ENCODE measurements at places on chromosomes 2 and 18. TPM values are rescaled to one million over a fixed set of nuclear protein-coding genes. Genes with fewer than 3 reads are reported as not detected.

DNA sequence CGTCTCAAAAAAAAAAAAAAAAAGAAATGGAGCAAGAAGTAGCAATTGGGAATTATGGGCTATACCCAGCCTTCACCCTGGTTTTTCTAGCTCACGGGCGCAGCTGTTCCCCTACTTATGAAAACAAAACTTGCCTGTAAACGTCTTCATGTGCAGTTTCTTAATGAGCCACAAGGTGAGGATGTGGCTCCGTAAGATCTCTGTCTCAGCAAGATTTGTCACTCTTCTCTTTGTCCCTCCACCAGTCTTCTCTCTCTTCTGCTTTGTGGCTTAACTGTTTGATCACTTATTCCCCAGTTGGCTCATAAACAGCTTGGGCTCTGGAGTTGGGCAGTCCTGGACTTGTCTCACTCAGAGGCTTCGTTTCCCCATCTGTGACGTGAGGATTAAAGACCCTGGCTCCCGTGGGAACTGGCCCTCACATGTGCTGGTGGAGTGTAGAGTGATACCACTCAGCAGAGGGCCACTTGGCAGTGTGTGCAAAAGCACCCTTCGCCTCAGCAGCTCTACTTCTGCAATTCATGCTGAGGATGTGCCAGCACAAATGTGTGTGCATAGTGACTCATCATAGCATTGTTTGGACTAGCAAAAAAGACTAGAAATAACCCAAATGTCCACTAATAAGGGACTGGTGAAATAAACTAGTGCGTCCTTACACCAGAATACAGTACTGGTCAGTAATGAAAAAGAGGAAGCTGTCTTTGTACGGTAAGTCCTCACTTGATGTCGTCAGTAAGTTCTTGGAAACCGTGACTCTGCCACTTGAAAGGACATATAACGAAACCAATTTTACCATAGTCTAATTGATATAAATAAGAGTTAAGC lies 8.7 kb downstream of the CEP68 start:
- no peak for DNase-seq
- no peaks in the 10 kb centered on the region for H3K27me3 ChIP-seq
- no peaks in the 10 kb centered on the region for H3K36me3 ChIP-seq

GRCh38 chr2:48965204-48965603 lies 189.1 kb downstream of the FSHR start:
- H3K27me3 ChIP-seq: no peaks in the 10 kb centered on the region
- no peaks in the 10 kb centered on the region for H3K36me3 ChIP-seq
- no peak overlapping the region for H3K27ac ChIP-seq

GRCh38 chr2:99088017-99088416 lies 53.5 kb upstream of the C2orf15 start:
- H3K4me3 ChIP-seq: no peak overlapping the region
- DNase-seq: no peak
- H3K27me3 ChIP-seq: no peaks in the 10 kb centered on the region
- no peak overlapping the region for H3K27ac ChIP-seq
- H3K36me3 ChIP-seq: no peaks in the 10 kb centered on the region

DNA sequence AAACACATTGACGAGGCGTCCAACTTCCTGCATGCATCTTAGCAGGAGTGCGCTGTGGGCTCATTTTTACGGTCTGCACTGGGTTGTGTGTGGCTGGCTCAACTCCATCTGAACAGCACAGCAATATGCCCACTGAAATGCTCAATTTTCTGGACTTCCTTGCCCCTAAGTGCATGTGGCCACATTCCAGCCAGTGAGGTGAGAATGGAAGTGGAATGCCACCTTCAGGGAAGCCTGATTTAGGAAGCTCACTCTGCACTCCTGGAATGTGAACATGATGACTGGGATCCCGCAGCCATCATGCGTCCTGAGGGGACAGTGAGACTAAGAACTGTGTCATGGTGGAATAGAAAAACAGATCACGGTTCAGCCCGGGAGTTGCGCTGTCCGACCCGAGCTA lies 76.2 kb downstream of the PSMG2 start:
- H3K27me3 ChIP-seq: no peaks in the 10 kb centered on the region
- H3K27ac ChIP-seq: no peak overlapping the region
- no peaks in the 10 kb centered on the region for H3K36me3 ChIP-seq
- H3K4me1 ChIP-seq: no peaks in the 10 kb centered on the region
- no peak overlapping the region for H3K4me3 ChIP-seq
- DNase-seq: no peak

GRCh38 chr2:185689906-185690539 lies 48.6 kb upstream of the FSIP2 start:
- no peaks in the 10 kb centered on the region for H3K36me3 ChIP-seq
- no peak overlapping the region for H3K4me3 ChIP-seq
- H3K27me3 ChIP-seq: no peaks in the 10 kb centered on the region
- H3K27ac ChIP-seq: no peak overlapping the region

The LINC00305 gene
- not detected for total RNA-seq

- no peak overlapping the region for H3K27ac ChIP-seq
- H3K36me3 ChIP-seq: no peaks in the 10 kb centered on the region
- H3K27me3 ChIP-seq: no peaks in the 10 kb centered on the region
- no peaks in the 10 kb centered on the region for H3K4me1 ChIP-seq
- no peak for DNase-seq
Observed at GRCh38 chr2:34480366-34480765, 881.3 kb upstream of the FAM98A start.

DNA sequence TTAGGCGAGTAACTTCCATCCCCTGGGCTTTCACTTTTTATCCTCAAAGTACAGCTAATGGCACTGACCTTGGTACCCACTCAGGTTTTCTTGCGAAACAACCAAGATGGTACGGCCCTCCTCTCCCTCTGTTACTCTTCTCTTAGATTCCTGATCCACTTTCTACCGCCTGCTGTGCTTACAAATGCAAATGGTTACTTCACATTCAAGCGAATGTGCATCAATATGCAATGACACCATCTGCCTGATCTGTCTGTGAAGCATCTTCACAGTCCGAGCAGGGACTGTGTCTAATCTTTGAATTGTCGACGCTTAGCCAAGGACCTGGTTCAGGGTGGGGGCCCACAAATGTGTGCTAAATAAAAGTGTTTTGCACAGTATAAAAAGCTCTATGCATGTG lies 112.2 kb downstream of the TRIB2 start:
- H3K36me3 ChIP-seq: no peaks in the 10 kb centered on the region
- no peak overlapping the region for H3K4me3 ChIP-seq
- H3K27me3 ChIP-seq: no peaks in the 10 kb centered on the region
- peaks cover 14% of the 10 kb centered on the region for H3K4me1 ChIP-seq
- no peak for DNase-seq
- H3K27ac ChIP-seq: no peak overlapping the region

- no peaks in the 10 kb centered on the region for H3K27me3 ChIP-seq
- no peaks in the 10 kb centered on the region for H3K36me3 ChIP-seq
- DNase-seq: no peak
- no peak overlapping the region for H3K4me3 ChIP-seq
- no peaks in the 10 kb centered on the region for H3K4me1 ChIP-seq
Observed at GRCh38 chr2:78035804-78036203, 513.6 kb upstream of the LRRTM4 start.

DNA sequence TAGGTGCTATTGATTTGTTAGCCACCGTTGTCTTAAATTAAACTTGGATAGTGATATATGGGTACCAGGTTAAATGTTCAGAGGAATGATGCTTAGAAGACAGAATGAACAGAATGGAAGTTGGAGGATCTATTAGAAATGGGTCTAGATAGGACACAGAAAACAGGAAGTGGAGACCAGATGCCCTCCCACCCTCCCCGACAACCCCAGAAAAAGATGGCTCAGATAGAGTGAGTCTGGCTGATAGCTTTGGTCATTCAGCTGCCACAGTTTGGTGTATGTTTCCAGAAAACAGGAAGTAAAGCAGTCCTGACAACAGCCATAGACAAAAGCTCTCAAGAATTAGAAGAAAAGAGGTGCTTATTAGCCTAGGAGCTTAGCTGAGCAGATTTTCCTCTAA lies 71.5 kb upstream of the DSG1 start:
- no peaks in the 10 kb centered on the region for H3K27me3 ChIP-seq
- no peaks in the 10 kb centered on the region for H3K36me3 ChIP-seq
- H3K4me1 ChIP-seq: peaks cover under 1% of the 10 kb centered on the region
- no peak for DNase-seq

GRCh38 chr2:54939446-54940118 lies 110.7 kb downstream of the RTN4 start:
- no peaks in the 10 kb centered on the region for H3K4me1 ChIP-seq
- H3K36me3 ChIP-seq: no peaks in the 10 kb centered on the region

The EIF5B gene
- total RNA-seq: 31.2 TPM

GRCh38 chr2:45227347-45227746 lies 218.1 kb upstream of the SIX2 start:
- no peaks in the 10 kb centered on the region for H3K27me3 ChIP-seq
- H3K4me1 ChIP-seq: no peaks in the 10 kb centered on the region
- H3K36me3 ChIP-seq: no peaks in the 10 kb centered on the region
- no peak for DNase-seq
- H3K4me3 ChIP-seq: no peak overlapping the region
- no peak overlapping the region for H3K27ac ChIP-seq

The EVA1A gene
- total RNA-seq: not detected

GRCh38 chr2:207902821-207903220 lies 122.5 kb downstream of the PLEKHM3 start:
- peaks cover 12% of the 10 kb centered on the region for H3K36me3 ChIP-seq
- H3K4me3 ChIP-seq: no peak overlapping the region
- no peak for DNase-seq
- no peaks in the 10 kb centered on the region for H3K4me1 ChIP-seq
- no peaks in the 10 kb centered on the region for H3K27me3 ChIP-seq

- H3K27ac ChIP-seq: no peak overlapping the region
- H3K27me3 ChIP-seq: no peaks in the 10 kb centered on the region
- no peaks in the 10 kb centered on the region for H3K36me3 ChIP-seq
Observed at GRCh38 chr2:238513346-238513745, 86.6 kb downstream of the ASB1 start.

The MAB21L4 gene
- total RNA-seq: 21.1 TPM

- DNase-seq: no peak
- H3K27ac ChIP-seq: no peak overlapping the region
- H3K36me3 ChIP-seq: no peaks in the 10 kb centered on the region
- no peaks in the 10 kb centered on the region for H3K27me3 ChIP-seq
Observed at GRCh38 chr2:24164416-24164973, 10.4 kb upstream of the FAM228A start.

The DTNA gene
- 18.4 TPM for total RNA-seq

DNA sequence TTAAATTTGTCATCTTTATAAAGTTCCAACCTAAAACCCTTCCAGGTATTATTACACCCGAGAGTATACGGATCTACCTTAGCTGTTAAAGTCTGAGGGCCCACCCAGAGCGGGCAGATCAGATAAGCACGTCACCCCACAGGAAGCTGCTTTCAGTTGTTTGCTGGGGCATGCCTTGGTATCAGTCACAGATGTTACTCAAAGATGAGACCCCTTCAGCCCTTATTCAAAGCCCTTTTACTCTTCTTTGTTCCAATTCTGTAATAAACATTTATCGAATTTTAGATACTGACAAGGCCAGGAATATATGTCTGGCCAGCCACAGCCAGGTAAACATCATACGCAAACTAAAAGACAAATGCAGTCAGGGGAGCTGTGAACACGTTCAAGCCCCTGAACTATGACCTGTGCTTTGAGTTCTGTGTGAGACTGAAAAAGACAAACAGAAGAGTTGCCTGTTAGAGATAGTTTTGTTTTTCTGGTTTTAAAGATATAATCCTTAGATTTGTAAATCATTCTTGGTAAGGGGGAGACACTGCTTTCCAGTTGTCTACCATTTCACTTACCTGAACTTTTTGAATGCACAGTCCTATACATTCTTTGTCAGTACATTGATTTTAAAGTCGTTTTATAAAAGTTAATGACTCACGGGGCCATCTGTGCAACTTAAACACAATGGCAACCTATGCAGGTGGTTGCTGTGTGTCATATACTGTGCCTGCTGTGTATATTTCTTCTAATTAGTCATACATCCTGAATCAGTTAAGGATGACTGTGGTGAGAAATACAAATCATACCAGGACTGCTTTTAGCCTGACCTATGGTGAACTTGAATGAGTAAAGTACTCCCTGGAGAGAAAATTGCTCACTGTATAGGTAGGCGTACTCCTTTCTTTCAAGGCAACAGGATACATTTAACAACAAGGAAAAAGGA lies 100.5 kb upstream of the ITPRID2 start:
- no peaks in the 10 kb centered on the region for H3K36me3 ChIP-seq
- H3K27ac ChIP-seq: no peak overlapping the region
- no peaks in the 10 kb centered on the region for H3K27me3 ChIP-seq

The FN1 gene
- 292 TPM for total RNA-seq

DNA sequence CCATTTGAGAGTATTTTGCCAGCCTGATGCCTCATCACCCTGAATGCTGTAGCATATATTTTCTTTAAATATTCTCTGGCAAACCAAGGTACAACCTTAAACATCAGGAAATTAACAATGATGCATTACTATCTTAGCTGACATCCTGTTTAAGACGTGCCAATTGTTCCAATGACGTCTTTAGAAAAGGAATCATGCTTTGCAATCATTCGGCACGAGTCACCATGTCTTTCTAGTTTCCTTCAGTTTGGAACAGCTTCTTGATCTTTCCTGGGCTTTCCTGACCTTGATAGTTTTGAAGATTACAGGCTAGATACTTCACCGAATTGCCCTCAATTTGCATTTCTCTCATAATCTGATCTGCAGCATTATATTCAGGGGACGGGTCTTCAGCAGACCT lies 88.2 kb upstream of the GLI2 start:
- H3K27me3 ChIP-seq: no peaks in the 10 kb centered on the region
- no peaks in the 10 kb centered on the region for H3K36me3 ChIP-seq
- H3K4me1 ChIP-seq: no peaks in the 10 kb centered on the region
- no peak overlapping the region for H3K27ac ChIP-seq
- H3K4me3 ChIP-seq: no peak overlapping the region
- DNase-seq: no peak

- no peak for DNase-seq
- H3K4me3 ChIP-seq: no peak overlapping the region
- no peaks in the 10 kb centered on the region for H3K27me3 ChIP-seq
Observed at GRCh38 chr18:44835703-44836102, 155.0 kb downstream of the SETBP1 start.

GRCh38 chr2:130972410-130972809 lies 120.8 kb downstream of the FAM168B start:
- H3K36me3 ChIP-seq: no peaks in the 10 kb centered on the region
- DNase-seq: no peak
- no peak overlapping the region for H3K4me3 ChIP-seq
- no peak overlapping the region for H3K27ac ChIP-seq
- no peaks in the 10 kb centered on the region for H3K4me1 ChIP-seq
- no peaks in the 10 kb centered on the region for H3K27me3 ChIP-seq

DNA sequence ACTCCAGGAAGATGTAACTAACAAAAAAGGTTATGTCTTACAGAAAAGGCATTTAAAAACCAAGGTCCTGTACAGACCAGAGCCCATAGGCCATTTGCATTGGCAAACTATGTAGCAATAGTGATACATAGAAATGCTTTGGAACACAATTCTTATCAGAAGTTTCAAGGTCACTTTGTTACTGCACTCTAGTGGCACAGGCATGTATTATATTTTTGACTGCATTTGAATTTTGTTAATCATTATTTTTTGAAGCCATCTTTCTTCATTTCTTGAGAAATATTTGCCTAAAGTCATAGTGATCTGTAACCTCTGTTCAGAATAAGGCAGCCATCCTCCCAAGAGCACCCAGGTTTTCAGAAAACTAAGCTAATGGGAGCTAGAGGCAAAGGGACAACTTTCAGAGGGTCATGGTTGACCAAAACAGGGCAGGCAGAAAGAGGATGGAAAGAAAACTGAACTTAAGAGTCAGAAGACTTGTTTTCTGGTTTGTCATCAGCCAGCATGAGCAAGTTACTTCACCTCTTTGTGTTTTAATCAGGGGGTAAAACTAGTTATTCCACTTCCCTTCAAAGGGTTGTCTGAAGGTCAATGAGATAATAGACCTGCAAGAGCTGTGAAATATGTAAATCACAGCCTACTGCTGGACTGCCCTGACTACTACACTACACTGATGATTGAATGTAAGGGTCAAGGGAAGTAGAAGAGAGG lies 41.5 kb downstream of the SLC38A11 start:
- no peak overlapping the region for H3K27ac ChIP-seq
- no peaks in the 10 kb centered on the region for H3K4me1 ChIP-seq
- no peaks in the 10 kb centered on the region for H3K27me3 ChIP-seq
- H3K36me3 ChIP-seq: no peaks in the 10 kb centered on the region
- no peak for DNase-seq

Measured in vagina (tissue), 2 donors.